ENCODE measurements at places on chromosomes 7 and 10.

DNA sequence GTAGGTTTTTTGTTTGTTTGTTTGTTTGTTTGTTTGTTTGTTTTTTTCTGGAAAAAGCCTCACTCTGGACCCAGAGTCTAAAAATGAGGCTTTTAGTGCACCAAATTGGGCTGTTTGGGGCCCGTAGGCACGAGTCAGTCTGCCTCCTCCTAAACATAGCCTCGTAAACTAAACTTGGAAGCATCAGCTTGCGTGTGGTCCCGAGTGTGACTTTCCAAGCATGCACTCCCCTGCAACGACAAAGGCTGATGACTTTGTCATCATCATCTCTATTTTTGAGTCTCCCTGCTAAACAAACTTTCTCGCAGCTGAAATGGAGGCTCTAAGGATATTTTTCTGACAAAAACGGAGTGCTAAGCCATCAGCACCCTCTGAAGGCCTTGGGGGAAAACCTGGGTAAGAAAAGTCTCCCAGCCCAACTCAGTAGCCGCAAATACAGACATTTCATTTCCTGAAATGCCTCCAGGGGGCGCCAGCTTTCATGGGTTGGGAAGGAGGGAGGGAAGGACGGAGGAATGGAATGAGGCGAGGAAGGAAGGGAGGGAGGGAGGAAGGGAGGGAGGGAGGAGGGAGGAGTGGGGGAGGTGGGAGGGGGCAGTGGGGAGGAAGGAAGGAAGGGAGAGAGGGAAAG, 245.9 kb downstream of the KCNMA1 start:
- no peak for DNase-seq

GRCh38 chr7:90736968-90737939, 141.1 kb downstream of the CDK14 start:
- no peak for DNase-seq

DNA sequence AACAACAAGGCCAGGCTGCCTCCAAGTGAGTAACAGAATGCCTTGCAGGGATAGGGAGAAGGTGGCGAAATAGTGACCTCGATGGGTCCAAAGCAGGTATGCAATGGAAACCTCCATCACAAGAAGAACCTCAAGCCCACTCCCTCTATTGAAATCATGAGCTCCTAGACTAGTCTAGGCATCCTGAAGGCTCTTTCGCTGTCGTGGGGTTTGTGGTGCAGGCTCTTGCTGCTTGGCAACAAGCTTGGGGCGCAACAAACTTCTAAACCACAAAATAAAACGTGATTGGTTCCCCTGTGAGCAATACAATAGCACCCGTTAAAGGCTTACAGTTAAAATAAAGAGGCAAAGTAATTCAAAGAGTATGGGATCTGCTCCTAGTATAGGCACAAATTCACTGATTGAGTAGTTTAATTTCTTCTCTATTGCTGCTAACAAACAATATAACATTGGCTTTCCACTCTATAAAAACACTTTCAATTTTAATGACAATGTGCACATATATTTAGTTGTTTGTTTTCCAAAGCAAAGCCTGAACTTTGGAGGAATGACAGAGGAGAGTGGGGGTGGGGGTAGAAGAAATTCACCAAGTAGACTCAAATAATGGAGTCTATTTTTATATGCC, 64.1 kb downstream of the C10orf67 start:
- DNase-seq: no peak

GRCh38 chr7:36985316-36985715, 261.0 kb upstream of the AOAH start:
- DNase-seq: no peak

GRCh38 chr10:109743574-109743973, 179.7 kb downstream of the XPNPEP1 start:
- no peak for DNase-seq

GRCh38 chr7:131103997-131104396, 223.7 kb upstream of the MKLN1 start:
- DNase-seq: no peak

DNA sequence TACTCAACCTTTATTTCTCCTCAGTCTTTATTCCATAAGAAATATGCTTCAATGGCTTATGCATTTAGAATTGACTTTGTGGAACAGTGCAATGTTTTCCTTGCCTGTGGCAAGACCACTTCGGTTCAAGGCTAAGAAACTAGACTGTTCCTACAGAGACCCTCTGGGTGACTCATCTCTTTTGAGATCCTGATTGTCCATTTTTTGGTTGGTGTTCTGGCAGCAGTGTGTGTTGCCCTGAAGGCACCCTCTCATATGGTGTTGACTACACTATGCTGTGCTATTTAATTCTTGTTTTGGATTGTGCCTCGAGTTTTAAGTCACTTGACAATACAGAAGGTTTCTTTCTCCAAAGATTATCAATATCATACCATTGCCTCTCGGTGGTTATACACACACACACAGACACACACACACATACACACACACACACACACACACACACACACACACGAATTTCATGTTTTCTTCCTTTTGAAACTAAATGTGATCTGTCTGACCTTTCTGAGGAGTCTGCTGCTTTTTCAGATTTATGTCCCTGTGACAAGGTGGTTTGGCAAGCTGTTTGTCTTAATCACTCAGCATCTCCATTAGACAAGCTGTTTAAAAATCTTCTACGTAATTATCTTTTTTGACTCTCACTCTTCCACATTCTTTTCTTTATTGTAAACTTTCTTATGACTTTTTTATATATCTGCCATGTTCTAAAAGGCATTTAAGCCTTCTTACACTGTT, 187.2 kb downstream of the VTI1A start:
- DNase-seq: no peak

DNA sequence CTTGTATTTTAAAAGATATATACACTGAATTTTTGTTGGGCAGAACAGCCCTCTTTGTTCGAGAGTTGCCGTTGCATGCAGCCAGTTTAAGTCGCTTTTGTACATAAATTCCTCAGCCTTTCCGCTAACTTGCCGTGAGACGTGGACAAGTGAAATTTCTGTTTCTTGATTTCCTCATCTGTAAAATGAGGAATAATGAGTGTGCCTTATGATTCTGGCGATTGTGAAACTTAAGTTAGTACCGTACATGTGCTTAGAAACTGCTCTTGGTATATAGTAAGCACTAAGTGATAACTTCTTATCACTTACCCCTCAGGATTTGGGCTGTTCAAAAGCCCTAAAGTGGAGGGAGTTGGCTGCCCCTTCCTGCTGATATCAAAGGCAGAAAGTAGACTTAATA, 1.4 kb downstream of the CCNJ start:
- no peak for DNase-seq

DNA sequence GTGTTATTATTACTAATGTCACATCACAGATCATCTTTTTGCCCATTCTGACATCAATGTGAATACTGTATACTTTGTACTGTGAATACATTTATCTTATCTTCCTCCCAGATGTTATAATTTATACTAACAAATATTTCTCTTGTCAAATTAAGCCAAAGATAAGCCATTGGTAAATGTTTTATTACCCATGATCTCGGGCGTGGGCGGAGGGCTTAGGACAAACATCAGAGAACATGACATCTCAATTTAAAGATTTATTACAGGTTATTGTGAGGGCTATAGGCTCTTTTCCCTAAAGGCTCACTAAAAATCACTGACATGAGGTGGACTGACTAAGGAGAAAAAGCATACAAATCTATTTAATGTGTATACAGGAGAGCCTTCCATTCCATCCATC, 58.2 kb upstream of the DGKB start:
- DNase-seq: no peak

- no peak for DNase-seq
Measured at GRCh38 chr10:124083047-124083739, 10.2 kb downstream of the CHST15 start.

DNA sequence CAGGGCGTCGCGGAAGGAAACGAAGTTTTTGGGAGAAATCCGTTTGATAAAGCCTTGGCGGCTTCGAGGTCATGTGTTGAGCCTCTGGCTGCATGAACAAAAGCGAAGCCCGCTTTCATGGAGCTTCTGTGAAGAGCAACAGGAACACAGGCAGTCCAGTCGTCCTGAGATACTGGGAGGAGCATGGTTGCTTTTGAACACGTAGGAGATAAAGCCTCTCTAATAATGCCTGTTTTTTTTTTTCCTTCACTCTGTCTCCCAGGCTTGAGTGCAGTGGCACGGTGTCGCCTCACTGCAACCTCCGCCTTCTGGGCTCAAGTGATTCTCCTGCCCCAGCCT, 473 bp upstream of the ZNF32 start:
- DNase-seq: no peak

GRCh38 chr7:66591799-66592596, 36.7 kb upstream of the KCTD7 start:
- DNase-seq: peak; percentile 52

DNA sequence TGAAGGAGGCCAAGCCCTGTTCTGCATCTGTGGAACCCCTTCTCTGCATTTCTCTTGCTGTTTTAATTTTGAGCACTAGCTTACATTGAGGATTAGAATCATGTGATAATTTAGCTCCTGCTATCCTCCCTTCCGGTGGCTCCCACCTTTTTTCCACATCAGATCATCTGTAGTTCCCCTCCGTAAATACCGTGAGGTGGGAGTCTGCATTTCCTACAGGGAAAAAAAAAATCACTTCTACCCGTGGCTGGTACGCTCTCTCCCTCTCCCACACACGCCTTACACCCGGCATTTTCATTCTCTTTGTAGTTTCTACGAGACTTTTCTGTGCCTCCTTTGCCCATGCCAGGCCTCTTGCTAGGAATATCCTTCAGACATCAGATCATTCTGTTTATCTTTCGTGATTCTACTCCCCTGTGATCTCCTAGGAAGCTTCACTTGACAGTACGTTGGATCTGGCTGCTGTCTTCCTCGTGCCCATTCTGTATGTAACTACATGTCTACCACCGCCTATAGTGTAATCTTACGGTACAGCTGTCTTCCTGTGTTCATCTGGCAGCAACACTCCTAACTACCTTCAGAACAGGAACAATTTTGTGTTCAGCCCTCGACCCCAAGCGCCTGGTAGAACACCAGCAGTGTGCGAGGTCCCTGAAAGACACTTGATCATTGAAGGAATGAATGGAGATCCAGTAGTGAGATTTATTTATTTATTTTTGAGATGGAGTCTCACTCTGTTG, 41.7 kb upstream of the OCM start:
- DNase-seq: no peak

DNA sequence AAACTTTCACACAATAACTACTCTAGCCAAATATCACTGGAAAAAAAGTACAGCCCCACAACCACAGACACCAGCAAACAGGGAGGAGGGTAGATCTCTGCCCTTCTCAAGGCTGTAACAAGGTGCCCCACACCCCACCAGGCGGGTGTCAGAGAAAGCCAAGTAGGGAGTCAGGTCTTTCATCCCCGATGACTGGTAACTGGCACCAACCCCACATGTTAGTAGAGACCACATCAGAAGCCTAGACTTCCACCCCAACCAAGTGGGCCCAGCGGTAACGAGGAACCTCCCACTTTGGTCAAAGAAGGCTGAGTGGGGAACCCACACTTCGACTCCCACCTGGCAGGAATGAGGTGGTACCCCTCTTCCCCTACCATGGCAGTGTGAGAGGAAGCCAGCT, 16.4 kb upstream of the RUFY2 start:
- DNase-seq: no peak

- no peak for DNase-seq
Measured at GRCh38 chr7:116665332-116665996, 6.5 kb upstream of the MET start.

GRCh38 chr10:87761892-87762291, 56.1 kb downstream of the ATAD1 start:
- DNase-seq: peak; percentile 46

DNA sequence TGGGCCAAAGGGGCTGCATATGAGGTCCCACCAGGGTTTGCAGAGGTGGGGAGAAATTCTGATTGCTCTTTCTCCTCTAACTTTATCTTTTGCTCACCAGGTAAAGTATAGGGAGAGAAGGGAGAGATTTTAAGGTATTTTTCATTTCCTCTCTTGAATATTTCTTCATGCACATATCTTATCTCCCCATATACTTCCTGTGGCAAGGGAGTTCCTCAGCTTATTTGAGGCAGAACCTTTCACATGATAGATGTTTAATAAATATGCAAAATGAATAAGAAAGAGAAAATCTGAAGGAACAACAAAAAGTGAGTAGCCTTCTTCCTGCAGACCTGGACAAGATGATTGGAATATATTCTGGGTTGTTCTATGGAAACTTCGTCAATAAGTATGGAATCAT, 67.4 kb upstream of the PDCD4 start:
- no peak for DNase-seq

DNA sequence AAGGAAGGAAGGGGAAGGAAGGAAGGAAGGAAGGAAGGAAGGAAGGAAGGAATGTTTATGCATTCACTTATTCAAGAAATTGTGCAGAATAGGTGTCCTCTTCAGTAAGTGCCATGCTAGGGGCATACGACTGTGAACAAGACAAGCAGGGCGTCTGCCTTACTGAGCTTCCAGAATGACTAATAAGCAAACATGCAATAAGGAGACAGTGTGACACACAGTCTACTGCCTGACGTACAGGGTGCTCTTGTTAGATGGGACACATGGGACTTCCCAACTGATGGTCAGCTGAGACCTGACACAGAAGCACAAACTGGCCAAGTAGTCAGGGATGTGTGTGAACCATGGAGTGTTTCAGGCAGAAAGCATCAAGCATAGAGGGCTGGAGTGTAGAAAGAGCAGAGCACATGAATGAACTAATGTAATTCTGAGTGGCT, 18.2 kb downstream of the DNAJC12 start:
- DNase-seq: peak; percentile 84

DNA sequence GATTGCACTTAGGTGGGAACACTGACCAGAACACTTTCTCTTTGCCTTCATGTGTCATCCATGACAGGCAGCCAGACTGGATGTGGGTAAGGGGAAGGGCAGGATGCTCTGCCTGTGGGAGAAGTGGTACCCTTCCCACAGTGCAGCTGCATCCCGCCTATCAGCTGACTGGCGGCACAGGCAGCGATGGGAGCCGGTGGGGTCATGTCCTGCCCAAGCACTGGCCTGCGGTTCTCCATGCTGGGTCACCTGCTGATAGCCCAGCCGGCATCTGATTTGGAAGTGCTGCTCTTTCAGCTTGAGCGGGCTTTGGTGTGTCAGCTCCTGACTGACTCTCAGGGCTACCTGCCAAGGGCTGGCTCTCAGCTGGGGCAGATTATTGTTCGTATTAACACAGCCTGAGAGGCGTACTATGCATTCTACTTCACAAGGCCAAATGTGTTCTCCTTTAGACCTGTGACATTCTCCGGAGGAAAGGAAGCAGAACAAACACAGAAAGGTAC, 105.2 kb upstream of the PDLIM1 start:
- DNase-seq: no peak

GRCh38 chr10:101389986-101390531, 36.1 kb downstream of the BTRC start:
- no peak for DNase-seq

DNA sequence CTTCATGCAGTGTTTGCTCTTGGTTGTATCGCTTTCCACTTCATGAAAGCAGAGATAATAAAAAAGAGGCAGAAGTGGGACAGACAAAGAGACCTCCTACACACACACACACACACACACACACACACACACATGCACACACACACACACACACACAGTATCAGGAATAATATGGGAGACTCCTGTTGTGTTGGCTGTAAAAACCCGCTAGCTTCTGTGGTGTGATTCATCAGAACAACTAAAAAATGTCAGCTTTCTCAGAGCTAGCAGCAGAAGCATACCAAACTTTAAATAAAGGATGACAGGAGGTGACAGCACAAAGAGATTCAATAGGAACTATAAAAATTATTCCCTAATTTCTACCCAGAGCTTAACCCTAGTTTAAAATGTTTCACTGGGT, 148.2 kb upstream of the LRRTM3 start:
- no peak for DNase-seq

Measured in epithelial cell of prostate (primary cell).